Renal cortex interstitium (tissue), 15 donors: ENCODE measurements at places on chromosomes 16 and 17.

GRCh38 chr16:59612094-59612493 is 878.0 kb upstream of the GOT2 start:
- DNase-seq, result no peak

DNA sequence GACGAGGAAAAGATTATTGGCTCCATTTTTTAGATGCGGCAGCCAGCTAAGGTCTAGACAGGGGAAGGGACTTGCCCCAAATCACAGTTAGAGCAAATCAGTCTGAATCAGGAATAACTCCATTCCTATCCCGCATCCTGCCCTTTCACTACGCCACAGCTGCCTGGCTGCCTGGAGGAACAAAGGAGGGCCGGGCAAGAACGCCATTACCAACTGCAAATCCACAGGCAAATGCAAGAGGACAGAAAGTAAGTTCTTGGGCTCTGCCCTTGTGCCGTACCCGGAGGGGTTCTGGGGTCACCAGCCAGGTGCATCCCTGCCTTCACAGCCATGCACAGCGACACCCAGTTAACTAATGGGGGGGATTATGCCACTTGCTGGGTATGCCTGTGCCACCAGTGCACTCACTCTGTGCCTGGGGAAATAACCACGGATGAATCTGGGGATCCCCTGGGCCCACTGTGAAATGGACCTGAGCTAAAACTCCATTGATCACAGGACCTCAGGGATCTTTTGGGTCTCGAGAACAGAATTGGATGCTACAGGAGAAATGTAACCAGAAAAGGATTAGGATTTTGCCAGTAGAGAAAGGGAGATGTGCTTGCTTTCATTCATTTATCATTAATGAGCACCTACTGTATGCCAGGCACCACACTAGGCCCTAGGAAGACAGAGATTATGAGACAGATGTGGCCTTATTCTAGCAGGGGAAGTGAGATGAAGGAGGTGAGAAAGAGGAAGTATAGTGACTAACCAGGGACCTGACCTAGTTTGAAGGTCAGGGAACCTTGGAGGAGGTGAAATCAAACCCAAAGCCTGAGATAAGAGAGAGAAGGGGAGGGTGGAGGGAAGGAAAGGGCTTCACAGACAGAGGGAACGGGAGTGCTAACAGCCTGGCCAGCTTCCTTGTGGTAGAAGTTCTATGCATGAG is 17.7 kb downstream of the BCL7C start:
- DNase-seq, result no peak

DNA sequence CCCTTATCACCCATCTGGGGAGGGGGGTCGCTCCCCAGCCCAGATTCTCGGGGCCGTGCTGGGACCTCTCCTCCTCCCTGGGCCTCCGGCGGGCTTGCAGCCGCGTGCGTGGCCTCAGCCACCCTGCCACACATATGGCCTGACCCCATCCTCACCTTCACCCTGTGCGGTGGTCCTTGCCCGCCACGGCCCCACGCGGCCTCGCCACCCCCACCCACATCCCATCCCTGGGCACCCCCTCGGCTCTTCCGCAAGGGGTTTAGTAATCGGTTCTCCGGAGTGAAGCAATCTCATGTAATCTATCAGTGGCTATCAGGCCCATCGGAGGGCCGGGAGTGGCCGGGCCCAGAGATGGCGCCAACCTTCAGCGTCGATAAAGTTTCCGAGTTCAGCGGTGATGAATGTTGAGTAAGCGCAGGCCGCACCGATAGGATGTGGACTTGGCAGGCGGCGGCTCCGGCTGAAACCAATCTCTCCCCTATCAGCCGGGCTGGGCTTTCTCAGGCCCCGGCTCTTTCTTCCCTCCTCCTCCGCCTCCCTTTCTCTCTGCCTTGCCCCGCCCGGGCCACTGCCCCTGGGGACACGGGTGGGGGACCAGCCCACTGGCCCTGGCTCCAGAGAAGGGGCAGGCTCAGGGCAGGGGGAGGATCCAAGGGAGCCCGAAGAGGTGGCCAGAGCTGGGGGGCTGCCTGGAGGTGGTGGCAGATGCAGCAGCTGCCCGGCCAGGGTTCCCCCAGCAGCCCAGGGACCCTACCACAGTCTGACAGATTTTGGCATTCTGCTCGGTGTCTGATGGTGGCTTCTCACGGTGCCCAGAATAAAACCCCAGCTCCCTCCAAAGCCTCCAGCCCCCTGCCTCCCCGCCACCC is 20.8 kb downstream of the ZFPM1 start:
- DNase-seq, result no peak

DNA sequence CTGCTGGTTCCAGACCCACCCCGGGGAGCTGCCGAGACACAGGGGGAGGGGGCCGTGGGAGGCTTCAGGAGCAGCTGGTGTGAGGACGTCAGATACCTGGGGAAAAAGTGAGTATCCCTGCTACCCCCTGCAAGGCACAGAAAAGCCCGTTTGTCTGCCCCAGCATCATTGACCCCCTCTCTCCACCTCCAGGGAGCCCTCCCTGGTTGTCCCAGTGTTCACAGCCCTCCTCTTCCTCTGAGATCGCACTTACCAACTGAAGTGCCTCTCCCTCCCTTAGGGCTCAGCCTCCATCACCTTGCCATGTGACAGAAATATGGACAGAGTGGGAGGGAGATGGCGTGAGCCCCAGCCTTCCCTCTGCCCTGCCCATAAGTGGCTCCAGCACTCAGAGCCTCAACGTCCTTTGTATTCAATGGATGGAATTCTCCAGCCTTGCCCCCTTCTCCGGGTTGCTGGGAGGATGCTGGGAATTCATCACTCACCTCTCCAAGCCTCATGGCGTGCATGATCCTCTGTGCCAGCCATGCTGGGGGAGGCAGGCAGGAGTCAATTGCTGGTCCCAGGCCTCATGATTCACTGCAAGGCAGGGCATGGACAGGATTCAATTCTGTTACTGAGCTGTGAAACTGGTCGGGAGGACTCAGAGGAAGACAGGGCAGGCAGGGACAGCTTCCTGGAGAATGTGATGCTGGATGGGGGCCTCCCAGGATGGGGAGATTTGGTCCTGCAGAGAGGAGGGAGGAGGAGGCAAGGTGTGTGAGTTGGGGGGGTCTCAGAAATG is 14.6 kb downstream of the SPNS3 start:
- no peak for DNase-seq

- DNase-seq, result no peak
Measured at GRCh38 chr17:73166731-73167581, 2.1 kb downstream of the SSTR2 start.

- no peak for DNase-seq
Measured at GRCh38 chr17:69466905-69467667, 52.6 kb downstream of the MAP2K6 start.
